ENCODE measurements at places on chromosomes 5 and 9.

DNA sequence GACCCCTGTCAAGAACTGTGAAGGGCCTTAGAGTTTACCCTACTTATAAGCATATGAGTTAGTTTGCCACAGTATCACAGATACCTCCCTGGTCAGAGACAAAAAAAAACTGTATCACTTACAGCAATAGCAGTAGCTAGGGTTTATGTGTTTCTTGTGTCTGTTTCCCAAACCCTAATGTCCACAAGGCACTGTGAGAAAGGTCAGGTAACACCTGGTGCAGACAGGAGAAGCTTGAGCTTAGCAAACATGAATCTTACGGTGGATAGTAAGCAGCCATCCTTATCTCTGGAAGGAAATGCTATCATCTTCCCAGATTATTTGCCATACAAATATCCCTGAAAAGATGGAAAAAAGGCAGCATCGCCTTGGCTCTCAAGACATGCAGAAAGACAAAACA is 208.5 kb upstream of the KCNN2 start:
- DNase-seq: no peak

GRCh38 chr5:173888473-173889131 is 453 bp downstream of the CPEB4 start:
- no peak for DNase-seq

GRCh38 chr5:34957321-34957720 is 28.0 kb downstream of the DNAJC21 start:
- DNase-seq: no peak

- no peak for DNase-seq
Measured at GRCh38 chr5:42274913-42275312, 148.3 kb upstream of the GHR start.

DNA sequence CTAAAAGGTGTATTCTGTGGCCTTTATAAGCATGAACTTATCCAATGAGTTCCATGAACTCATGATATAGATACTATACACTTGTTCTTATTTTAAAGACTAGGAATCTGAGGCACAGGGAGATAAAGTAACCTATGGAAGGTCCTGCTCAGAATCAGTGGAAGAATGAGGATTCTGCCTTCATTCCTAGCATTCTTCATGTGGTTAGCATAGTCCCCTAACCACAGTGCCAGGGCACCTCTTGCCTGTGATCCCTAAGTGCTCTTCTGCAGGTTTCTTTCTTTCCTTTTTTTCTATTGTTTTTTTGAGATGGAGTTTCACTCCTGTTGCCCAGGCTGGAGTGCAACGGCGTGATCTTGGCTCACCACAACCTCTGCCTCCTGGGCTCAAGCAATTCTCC is 174.1 kb downstream of the C9orf152 start:
- no peak for DNase-seq

All from mesenteric fat pad (tissue), 1 donor.